GM23338 (cell line): ENCODE measurements at places on chromosomes 2 and 18. TPM values are rescaled to one million over a fixed set of nuclear protein-coding genes. Genes with fewer than 3 reads are reported as not detected.

GRCh38 chr2:178747767-178748166 lies 59.5 kb downstream of the TTN start:
- no peak for DNase-seq

The LRRFIP1 gene
- total RNA-seq: 57.4 and 59.6 TPM in 2 replicates

DNA sequence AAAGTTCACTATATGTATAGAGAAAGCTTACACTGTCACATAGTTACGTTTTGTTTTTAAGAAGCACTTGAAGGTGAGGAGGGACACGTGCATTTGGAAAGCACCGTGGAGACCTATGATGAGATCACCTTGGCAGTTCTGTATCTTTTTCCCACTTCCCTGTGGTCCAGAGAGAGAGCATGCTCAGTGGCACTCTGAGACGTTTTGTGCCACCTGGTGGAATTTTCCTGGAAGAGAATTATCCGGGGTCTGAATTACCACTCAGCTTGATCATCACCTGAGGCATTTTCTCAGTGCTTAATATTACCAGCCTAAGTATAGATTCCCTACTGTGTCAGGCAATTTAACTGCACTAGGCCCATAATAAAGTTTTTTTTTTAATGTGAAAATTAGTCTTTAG lies 469.4 kb upstream of the SMIM21 start:
- DNase-seq: peak; percentile 28

- no peak for DNase-seq
Observed at GRCh38 chr18:35076135-35076924, 35.1 kb downstream of the MAPRE2 start.

DNA sequence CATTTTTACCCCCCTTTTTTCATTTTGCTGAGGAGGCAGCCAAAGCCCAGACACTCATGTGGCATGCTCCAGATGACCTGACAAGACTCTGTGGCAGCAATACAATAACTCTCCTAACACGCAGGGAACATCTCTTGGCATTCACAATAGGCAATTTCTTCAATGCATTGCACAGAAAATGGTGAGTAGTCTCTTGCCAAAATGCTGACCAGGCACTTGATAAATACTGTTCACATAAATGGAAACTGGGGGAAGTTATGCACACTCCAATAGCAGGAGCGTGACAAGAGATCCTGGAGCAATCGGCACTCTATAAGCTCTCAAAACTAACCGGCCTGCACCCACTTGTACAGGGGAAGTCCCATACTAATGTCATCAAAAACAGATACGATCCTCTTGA lies 66.3 kb downstream of the NBAS start:
- no peak for DNase-seq

The CYTIP gene
- total RNA-seq: not detected in 2 replicates

GRCh38 chr18:51266773-51267172 lies 69.3 kb upstream of the MEX3C start:
- no peak for DNase-seq

DNA sequence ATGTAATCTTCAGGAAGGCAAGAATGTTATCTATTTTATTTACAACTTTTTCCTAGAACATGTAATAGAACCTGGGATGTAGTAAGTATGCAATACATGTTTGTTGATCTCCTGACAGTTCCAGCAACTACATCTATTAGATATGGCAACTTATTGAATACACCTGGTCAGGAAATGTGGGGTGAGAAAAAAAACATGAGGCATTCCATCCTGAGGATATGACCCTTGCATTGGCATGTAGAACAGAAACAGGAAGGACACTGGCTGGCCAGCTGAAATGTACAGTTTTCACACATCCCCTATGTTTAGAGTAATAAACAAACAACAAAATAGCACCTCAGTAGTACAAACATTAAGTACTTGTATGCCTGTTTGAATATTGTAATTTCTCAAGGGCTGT lies 272.6 kb upstream of the NT5C1B start:
- no peak for DNase-seq

GRCh38 chr2:98914713-98915580 lies 21.1 kb downstream of the CRACDL start:
- DNase-seq: no peak

DNA sequence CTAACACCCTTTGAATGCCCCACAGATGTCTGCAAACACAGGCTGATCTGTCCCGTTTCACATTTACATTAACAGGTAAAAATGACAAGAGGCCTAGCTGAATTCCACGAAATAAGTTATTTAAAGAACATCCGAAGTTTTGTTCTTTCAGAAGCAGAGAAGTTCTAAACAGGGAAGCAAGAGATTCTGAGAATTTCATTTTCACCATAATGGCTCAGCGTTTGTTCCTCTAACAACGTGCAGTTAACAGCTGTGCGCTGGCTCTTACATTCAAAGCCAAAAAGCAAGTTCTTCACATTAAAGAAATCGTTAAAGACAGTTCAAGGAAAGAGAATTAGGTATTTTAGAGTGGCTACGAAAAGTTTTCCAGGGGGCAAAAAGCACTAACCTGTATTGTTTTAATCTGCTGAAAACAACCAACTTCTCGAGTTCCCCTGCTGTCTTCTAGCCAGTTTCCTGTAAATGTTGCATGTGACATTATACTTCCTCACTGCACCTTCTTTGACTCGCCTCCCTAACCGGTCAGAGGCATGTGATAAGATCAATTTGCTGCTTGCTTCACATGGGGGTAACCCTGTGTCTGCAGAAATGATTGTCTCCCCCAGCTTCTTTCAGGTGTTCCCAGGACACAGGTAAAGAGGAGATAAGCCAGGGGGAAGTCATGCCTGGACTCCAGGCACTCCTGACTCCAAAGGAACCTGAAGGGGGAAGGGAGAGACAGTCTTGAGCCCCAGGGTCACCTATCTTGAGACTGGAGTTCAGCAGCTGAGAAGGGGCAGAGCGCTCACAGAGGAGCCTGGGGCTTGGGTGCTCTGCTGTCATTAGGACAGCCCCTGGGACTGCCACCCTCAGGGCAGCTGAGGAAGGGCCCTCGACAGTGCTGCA lies 36.8 kb upstream of the WIPF1 start:
- no peak for DNase-seq

- no peak for DNase-seq
Observed at GRCh38 chr18:75073654-75074053, 135.3 kb downstream of the PTGR3 start.

The GAREM2 gene
- 20.8 and 23.8 TPM in 2 replicates for total RNA-seq

DNA sequence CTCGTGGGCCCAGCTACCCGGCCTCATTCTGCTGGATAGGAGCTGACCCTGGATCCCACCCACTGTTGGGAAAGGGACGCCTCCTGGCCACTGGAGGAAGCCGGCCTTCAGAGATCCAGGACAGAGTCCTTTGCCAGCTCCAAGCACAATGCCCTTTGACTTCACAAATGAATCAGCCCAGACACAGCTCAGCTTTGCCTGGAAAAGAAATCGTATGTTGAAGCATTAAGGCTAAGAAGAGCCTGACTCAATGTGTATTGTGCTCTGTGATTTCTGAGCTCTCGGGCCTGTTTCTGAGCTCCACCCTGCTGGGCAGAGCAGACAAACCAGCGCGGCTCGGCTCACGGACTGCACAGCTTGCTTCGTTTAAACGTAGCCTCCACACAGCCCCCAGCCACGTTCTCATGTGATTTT lies 162.9 kb upstream of the APCDD1 start:
- no peak for DNase-seq

DNA sequence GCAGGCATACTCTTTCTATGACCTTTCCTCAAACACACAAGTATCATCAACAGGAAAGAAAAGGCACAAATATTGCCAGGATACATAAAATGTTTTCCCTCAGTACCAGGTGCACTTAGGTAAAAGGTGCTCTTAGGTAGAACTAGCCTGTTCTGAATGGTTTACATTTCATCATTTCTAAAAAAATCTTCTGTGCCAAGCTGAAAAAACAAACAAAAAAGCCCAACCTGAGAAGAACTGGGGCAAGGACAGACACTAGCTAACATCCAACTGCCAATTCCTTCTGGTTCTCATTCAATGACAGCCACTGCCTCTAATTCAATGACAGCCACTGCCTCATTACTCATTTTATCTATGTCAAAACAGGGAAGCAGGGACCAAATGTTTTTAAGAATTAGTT lies 68.5 kb downstream of the SPIRE1 start:
- no peak for DNase-seq

DNA sequence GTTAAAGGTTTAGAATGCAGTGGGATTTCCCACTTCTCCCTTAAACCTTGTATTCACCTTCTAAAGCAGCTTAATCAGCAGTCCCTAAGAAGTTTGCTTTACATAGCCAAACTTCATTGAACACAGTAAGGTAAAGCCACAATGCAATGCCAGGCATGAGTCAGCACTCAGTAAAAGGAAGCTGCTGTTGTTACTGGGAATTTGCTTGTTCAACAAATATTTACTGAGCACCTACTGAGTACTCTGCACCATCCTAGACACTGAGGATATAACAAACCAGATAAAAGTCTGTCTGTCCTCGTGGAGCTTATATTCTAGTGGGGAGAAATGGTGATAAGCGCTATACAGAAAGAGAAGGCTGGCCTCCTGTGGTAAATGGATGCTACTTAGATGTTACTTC lies 162.7 kb downstream of the PKP4 start:
- DNase-seq: peak; percentile 21

- DNase-seq: no peak
Observed at GRCh38 chr2:45688479-45689298, 37.2 kb downstream of the PRKCE start.

- DNase-seq: peak; percentile 30
Observed at GRCh38 chr2:154587739-154588138, 110.8 kb upstream of the KCNJ3 start.

GRCh38 chr18:23569299-23570063 lies 16.8 kb downstream of the NPC1 start:
- DNase-seq: no peak

The KIF1A gene
- 183 and 214 TPM in 2 replicates for total RNA-seq

The RBM43 gene
- total RNA-seq: 3.2 and 3.4 TPM in 2 replicates

GRCh38 chr2:144274131-144274530 lies 245.8 kb downstream of the ZEB2 start:
- DNase-seq: no peak

The FER1L5 gene
- total RNA-seq: 0.27 and 0.76 TPM in 2 replicates
